Fibroblast of mammary gland (primary cell): ENCODE measurements at places on chromosomes 1 and 21.
A peak's percentile ranks its signal among the peaks of the same experiment; 100 is the strongest.

DNA sequence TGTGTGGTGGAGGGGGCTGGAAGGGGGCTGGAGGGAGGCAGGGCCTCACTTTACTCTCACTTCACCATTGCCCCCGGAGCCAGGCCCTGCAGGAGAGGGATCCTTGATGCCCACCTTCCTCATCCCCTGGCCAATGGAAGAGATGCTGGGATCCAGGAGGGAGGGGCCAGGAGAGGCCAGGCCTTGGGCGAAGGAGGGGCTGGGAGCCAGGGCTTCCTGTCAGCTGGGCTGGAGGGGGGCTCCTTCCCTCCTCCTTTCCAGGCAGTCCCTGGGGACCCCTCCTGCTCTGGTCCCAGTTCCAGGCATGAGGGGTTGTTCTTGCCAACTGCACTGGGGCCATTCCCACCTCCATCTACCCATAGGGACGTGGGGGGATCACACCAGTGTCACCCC lies 5.7 kb downstream of the AHDC1 start:
- DNase-seq: no peak

- DNase-seq: no peak
Observed at GRCh38 chr1:202811296-202812175, 782 bp downstream of the PCAT6 start.

- no peak for DNase-seq
Observed at GRCh38 chr1:53089478-53090226, 27.6 kb downstream of the PODN start.

GRCh38 chr1:227508431-227508830 lies 54.9 kb upstream of the ZNF678 start:
- DNase-seq: no peak

GRCh38 chr1:2388004-2388913 lies 3.1 kb downstream of the MORN1 start:
- DNase-seq: no peak

DNA sequence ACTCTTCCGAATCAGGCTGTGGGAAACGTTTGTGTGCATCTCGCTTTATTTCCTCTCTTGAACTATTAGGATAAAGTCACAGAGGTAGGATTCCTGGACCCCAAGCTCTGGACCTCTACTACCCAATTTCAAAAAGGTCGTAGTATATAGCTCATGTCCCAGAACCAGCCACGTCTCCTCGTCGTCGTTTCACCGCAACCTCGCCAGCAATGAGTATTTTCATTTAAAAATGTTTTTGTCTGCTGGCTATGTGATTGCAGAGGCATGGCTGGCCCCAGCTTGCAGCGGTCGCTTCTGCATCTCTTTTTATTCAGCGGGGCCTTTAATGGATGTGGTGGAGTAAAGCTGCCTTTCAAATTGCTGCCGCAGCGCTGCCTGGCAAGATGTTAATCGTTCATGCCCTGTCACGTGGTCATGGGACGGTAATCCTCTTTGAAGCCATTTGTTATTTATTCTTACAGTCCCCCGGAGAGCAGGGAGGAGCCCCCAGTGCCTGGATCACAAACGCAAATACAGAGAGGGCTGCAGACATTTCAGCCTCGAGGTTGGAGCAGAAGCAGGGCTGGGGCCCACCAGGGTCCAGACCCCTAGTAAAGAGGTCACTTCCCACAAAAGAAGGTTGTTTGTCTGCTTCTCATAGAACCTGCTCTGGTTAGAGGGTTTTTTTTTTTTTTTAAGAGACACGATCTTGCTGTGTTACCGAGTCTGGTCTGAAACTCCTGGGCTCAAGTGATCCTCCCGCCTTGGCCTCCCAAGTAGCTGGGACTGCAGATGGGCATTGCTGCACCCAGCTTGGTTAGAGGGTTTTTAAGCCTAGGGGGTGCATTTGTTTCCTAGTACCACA lies 11.6 kb upstream of the NPHP4 start:
- DNase-seq: no peak

GRCh38 chr1:77399250-77400086 lies 117.6 kb downstream of the AK5 start:
- DNase-seq: no peak

DNA sequence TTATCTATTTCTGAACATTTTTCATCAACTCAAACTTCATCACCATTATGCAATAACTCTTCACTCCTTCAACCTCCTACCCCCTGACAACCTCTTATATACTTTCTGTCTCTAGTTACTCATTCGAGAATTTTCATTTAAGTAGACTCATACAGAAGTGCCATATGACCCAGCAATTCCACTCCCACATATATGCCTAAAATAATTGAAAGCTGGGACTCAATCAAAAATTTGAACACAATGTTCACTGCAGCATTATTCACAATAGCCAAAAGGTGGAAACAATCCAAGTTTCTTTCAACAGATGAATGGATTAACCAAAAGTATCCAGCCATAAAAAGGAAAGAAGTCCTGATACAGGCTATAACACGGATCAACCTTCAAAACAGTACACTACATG lies 24.1 kb downstream of the COL11A1 start:
- peak; percentile 34 for DNase-seq

- DNase-seq: no peak
Observed at GRCh38 chr21:16797966-16798365, 714.9 kb upstream of the CXADR start.

DNA sequence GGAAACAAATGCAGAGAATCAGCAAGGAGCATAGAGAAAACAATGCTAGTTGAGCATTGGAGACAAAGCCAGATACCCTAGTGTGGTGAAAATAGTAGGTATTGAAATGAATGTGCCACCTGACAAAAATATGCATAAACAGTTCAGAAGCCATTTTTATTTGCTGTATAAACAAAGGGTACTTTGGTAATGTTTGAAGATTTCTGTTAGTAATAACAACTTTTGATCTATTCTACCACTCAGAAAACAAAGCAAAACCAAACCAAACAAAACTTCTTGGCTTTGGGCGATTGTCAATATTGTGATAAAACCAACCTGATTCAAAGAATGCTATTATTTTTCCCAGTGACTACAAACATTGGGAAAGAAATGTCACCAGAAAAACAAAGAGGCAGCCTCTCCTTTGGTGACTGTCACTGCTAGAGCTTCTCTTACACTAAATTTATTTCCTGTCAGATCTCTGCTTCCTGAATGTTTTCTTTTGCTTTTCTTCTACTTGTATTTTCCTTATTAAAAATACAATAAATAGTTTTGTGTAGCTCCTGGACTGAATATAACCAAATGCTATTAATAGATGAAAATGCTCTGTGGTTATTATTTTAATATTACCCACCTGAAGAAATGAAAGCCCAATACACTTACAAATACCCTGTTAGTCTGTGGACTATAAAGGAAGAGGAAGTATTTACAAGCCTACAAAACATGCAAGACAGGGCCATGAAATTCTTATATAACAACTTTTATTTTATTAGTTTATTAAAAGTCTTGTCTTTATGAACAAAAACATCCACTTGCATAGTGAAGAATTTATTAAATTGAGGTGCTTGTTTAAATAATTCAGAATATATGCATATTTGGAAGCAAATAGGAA lies 5.7 kb downstream of the ATP6V1G3 start:
- DNase-seq: no peak
